Epithelial cell of prostate (primary cell): ENCODE measurements at places on chromosomes 3 and 15.
A peak's percentile ranks its signal among the peaks of the same experiment; 100 is the strongest.

DNA sequence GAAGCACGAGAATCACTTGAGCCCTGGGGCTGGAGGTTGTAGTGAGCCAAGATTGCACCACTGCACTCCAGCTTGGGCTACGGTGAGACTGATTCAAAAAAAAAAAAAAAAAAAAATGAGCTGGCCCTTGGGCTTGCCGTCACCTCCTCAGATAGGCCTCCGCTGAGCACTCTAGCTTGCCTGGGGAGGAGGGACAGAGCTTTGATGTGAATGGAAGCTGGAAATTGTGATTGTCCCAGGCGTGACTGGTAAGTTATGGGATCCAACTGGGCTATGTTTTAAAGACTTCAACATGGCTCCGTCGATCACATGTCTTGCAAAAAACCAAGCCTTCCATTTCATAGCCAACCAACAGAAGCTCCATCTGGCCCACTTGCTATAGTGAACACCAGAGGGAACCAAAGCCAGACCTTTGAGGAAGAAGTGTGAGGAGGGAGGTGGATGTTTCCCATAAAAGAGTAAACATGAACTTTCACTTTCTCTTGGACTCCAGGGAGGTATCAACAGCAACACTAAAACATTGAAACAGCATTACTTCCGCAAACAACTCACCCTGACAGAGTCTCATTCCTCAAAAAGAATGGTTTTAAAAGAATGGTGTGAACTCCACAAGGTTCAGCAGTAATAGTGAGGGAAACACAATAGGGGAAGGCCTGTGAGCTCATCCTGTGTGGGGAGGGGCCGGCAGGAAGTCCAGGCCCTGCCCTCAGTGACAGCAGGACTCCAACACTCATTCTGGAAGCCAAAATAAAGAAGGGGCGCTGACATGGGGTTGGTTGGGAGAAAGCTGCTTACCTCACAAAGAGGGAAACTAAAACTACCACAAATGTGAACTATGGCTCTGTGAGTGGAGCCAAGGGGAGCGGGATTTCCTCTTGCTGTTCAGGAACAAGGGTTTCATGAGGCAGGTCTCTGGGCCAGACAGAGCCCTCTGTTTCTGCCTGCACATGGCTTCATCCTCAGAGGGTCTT is 59.2 kb upstream of the IL12A start:
- DNase-seq = no peak

- no peak for DNase-seq
Measured at GRCh38 chr3:9078561-9079240, 115.4 kb upstream of the RAD18 start.

DNA sequence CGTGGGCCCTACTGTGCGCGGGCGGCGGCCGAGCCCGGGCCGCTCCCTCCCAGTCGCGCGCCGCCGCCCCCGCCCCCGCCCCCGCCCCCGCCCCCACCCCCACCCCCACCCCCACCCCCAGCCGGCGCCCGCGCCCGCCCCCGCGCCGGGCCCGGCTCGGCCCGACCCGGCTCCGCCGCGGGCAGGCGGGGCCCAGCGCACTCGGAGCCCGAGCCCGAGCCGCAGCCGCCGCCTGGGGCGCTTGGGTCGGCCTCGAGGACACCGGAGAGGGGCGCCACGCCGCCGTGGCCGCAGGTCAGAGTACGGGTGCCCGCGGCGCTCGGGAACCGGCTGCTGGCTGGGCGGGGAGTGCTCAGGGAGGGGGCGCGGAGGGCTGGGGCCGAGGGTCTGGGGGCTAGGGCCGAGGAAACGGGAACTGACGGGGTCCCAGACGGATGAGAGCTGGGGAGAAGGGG is 1.1 kb upstream of the PPARG start:
- DNase-seq = no peak

- no peak for DNase-seq
Measured at GRCh38 chr3:87780811-87781210, 278.0 kb downstream of the CGGBP1 start.

DNA sequence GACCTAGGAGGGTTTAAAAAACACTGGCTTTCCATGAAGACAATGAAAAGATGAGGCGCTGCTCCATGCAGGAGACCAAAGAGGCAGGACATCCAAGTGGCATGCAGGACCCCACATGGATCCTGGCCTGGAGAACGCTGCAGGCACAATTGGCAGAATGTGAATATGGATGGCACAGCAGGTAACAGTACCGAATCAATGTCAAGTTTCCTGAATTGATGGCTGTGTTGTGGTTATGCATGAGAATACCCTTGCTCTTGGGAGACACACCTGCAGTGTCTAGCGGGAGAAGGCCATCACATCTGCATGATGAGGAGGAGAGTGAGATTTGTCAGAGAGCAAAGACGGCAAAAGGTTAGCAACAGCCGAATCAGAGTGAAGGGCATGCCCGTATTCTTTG is 74.3 kb upstream of the SEC13 start:
- no peak for DNase-seq

- no peak for DNase-seq
Measured at GRCh38 chr3:21562243-21562642, 188.8 kb downstream of the ZNF385D start.

DNA sequence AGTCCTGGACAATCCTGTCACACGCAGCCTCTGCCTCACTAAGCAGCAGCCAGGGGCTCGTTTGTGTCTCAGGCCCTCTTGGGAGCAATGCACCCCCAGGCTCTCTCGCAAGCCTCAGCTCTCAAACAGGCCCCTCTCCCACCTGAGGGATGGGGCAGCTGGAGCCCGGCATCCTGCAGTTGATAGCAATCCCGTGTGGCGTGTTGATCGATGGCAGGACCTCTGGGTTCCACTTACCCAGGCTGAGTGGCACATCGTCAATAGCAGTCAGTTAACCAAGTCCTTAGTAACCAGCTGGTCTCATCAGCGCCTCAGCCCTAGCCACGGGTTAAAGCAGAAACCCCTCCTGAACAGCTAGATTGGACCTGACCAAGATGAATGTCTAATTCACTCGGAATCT is 36.5 kb upstream of the PLXNA1 start:
- DNase-seq = no peak

DNA sequence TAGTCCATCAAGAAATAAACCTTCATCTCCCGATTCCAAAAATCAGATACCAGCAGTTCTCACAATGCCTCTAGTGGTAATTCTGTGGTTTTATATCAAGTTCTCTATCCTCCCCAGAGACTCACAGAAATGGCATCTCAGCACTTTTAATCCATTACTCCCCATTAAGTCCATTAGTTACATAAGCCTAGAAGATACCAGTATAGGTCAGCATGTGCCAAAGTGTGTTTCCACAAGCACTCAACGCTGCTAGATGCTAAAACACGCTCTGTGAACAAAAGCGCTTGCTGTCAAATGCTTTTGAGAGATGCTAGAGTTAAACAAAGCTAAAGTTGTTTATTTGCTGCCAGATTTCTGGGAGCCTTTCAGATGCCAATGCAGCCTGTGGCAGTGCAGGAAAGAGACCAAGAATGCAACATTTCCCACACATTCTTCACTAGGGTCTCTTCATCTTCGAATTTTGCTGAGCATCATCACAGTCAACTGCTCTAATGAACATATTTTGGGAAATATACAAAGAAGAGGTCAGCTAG is 918.8 kb upstream of the CFAP20DC start:
- no peak for DNase-seq

GRCh38 chr3:62361824-62362223 is 11.5 kb downstream of the FEZF2 start:
- DNase-seq = no peak

DNA sequence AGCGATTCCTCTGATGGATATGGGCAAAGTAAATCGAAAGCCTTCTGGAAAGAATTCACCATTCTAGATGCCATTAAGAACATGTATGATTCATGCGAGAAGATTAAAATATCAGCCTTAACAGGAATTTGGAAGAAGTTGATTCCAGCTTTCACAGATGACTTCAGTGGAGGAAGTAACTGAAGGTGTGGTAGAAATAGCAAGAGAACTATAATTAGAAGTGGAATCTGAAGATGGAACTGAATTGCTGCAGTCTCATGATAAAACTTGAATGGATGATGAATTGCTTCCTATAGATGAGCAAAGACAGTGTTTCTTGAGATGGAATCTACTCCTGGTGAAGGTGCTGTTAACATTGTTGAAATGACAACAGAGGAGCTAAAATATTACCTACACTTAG is 30.1 kb upstream of the TBC1D23 start:
- DNase-seq = no peak

GRCh38 chr3:71144525-71145253 is 438.8 kb downstream of the FOXP1 start:
- DNase-seq = no peak

GRCh38 chr3:194337965-194338753 is 13.0 kb downstream of the CPN2 start:
- no peak for DNase-seq

DNA sequence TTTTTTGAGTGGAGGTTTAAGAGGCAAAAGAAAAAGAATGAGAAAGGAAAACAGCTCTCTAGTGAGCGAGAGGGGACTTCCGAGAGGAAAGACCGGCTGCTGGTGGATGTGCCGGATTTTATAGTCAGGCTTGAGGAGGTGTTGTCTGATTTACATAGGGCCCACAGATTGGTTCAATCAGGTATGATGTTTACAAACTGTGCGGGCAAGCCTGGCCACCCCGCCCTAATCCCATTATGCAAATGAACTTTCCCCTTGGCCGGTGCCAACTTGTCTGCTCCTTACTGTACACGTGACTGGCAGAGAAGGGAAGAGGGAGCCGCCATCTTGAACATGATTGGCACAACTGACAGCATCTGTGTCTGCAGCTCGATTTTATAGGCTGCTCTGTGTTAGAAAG is 44.7 kb downstream of the FAM43A start:
- peak; percentile 68 for DNase-seq
